SK-N-DZ (cell line): ENCODE measurements at places on chromosomes 1 and 21.

DNA sequence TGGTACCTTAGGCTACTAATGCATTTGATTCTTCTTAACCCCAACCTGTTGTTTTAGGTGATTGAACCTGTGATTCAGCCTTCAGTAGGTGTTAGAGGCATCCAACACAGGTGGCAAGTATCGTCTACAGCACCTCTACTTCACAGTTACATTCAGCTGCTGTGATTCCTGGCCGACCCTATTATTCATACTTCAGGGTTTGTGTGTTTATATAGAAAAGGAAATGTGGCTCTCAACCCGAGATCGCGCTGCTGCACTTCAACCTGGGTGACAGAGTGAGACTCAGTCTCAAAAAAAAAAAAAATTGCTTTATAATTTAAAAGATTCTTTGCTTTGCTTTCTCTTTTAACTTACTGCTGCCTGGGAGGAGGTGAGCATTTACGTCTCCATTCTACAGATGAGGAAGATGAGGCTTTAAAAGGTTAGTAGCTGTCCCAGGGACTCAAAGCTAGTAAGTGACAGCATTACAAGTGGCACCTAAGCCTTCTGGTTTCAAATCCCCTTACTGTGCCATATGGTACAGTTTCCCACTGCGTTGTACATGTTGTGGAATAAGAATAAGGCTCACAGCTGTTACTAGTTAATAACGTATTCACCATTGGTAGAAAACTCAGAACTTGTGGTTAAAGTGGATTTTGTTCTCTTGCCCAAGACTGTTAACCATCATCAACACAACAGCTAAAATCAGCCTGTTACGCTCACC lies 9.9 kb upstream of the GPR25 start:
- no peak for DNase-seq

GRCh38 chr1:92066321-92066720 lies 8.9 kb downstream of the SETSIP start:
- DNase-seq: no peak

DNA sequence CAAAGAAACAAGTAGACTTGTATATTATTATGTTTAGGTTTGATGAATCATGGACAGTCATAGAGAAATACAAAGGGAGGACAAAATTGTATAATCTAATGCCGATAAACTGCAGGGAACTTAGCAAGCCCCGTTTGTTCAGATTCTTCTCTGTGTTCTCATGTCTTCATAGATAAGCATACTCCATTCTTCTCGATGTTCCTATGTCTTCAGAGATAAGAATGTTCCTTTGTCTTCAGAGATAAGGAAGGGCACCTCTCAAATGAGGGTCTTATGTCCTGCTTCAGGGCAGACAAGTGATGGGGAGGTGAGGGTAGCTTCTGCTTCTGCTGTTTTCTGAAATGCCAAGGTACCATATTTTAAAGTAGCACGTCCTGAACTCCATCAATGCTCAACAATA lies 19.7 kb upstream of the TADA1 start:
- no peak for DNase-seq

GRCh38 chr21:44602463-44602850 lies 2.1 kb downstream of the KRTAP10-7 start:
- DNase-seq: no peak

DNA sequence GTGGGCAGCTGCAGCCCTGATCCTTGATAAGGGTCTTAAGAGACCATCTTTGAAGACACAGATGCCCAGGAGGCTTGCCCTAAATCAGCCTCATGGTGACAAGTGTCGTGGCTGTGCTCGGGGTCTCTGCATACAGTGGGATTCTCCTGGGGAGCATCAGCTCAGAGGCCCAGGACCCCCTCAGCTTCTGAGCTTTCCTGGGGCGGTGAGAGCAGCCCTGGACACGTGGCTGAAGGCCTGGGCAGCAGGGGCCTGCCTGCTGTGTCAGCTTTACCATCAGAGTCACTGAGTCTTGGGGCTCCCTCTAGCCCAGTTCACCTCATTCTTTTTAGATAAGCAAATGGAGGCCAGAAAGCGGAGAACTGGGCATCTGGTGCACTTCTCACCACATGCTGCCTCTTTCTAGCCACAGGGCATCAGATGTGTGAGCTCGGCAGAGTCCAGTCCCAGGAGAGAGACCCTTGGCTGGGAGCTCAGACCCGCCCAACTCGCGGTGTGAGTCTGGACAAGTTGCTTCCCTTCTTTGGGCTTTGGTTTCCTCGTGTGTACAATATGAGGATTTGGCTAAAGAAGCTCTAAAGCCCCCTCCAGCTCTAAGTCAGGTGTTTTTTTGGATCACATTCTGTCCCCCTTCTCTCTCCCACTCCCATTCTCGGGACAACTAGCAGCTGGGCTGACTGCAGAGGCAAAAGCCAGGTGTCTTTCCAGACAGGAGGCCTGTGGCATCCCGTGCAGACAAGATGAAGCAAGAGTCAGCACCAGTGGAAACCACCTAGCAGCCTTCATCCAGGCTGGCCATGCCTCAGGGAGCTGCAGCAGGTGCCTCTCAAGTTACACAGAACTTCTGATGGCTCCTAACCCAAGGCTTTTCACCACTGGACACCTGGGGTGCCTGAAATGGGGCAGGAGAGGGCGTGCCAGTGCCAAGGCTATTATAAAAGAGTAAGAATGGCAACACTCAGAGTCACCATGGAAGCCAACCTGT lies 119.1 kb downstream of the KCNN3 start:
- no peak for DNase-seq

- DNase-seq: no peak
Observed at GRCh38 chr1:247385283-247385682, 30.7 kb upstream of the NLRP3 start.

DNA sequence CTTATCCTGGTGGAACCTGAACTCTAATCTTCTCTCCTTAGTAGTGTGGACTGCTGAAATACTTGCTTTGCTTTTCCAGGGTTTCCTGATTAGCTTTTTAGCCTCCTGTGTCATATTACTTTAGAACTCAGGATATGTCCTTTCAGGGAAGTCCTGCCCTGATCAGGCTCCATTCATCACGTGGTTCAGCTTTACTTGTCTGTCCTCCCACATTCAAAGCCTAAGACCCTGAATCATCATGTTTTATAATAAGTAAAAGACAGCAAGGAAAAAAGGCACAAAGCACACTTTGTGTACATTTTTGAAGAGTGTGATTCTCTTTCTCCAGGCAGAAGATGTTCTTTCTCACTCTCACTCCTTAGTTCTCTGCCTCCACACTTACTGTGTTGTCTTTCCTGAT lies 70.6 kb downstream of the PATJ start:
- DNase-seq: no peak

- DNase-seq: no peak
Observed at GRCh38 chr1:55076356-55076755, 37.0 kb downstream of the PCSK9 start.

GRCh38 chr1:210624722-210625121 lies 296.0 kb downstream of the HHAT start:
- no peak for DNase-seq

DNA sequence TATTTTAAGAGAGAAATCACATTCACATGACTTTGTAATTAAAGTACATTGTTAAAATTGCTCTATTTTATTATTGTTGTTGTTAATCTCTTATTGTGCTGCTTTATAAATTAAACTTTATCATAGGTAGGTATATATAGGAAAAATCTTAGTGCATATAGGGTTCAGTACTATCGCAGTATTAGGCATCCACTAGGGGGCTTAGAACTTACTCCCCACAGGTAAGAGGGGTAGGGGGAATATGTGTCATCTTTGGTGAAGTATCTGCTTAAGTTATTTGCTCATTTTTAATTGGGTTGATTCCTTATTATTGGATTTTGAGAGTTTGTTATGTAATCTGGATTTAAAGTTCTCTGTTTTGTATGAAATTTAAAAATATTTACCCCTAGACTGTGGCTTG lies 385.2 kb downstream of the DUSP10 start:
- DNase-seq: no peak
